ENCODE measurements at places on chromosomes 7 and 10.

DNA sequence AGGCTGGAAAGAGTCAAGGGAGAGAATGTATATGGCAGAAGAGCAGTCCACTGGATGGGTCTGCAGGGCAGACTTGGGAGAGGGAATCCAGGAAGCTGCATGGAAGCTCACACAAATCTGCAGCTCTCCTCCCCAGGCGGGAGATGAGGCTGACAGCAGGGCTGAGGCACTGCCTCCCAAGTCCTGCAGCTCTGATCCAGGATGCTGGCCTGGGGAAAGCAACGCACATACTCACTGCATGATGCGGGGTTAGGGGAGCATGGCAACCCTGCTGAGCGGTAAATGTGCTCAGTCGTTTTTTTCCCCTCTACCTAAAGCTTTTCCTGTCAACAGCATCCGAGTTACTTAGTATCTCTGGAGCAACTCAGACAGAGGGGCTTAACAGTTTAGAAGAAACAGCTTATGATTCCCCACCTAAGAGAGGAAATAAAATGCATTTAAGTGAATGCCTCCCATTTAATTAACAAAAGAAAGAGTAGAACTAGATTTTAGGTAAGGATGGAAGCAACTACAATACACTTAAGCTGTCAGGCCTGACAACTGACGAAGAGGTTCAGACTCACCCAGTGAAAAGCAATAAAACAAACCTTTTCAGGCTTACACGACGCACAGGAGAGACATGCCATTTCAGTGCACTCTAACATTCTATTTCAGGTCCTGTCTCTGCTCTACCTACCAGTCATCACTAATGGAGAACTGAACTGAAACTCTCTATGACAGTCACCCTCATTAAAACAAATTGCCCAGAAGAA is 37.0 kb downstream of the CHCHD3 start:
- peak; percentile 15 for DNase-seq

- peak; percentile 79 for DNase-seq
Observed at GRCh38 chr10:73999703-74000102, 1.8 kb downstream of the VCL start.

- DNase-seq = no peak
Observed at GRCh38 chr10:132631338-132631735, 93.8 kb downstream of the INPP5A start.

GRCh38 chr7:149854611-149855360 is 16.6 kb downstream of the ZNF862 start:
- DNase-seq = peak; percentile 80

Data from HAP-1 (cell line).